Activated CD4-positive, alpha-beta memory T cell treated with anti-CD3 and anti-CD28 coated beads, Interleukin-2, amount 10 ng/mL, durations not matched to agents 7 days and 5 days (primary cell): ENCODE measurements at places on chromosomes 2 and 18. TPM values are rescaled to one million over a fixed set of nuclear protein-coding genes. Genes with fewer than 3 reads are reported as not detected.

PLB1 gene
- 1.2 TPM for total RNA-seq

TTN gene
- total RNA-seq = 2.1 TPM

PROKR1 gene
- not detected for total RNA-seq

KANSL1L gene
- total RNA-seq = 4.6 TPM

PCGF1 gene
- 23.0 TPM for total RNA-seq

DSG3 gene
- not detected for total RNA-seq

MARCO gene
- not detected for total RNA-seq

CCDC102B gene
- 1.2 TPM for total RNA-seq

PTH2R gene
- not detected for total RNA-seq

KCNJ3 gene
- total RNA-seq = not detected

PLCD4 gene
- 0.10 TPM for total RNA-seq

CRACDL gene
- total RNA-seq = 0.20 TPM

CCDC148 gene
- total RNA-seq = not detected

IL36RN gene
- not detected for total RNA-seq

HS1BP3 gene
- 17.2 TPM for total RNA-seq

SIGLEC15 gene
- not detected for total RNA-seq

GAD1 gene
- 1.5 TPM for total RNA-seq

VSNL1 gene
- not detected for total RNA-seq

SERPINB11 gene
- total RNA-seq = not detected

ZBTB14 gene
- 27.3 TPM for total RNA-seq

GCG gene
- total RNA-seq = not detected

GPR17 gene
- not detected for total RNA-seq

CFC1 gene
- total RNA-seq = not detected

WNT10A gene
- total RNA-seq = 1.4 TPM

GALNT14 gene
- total RNA-seq = not detected

CNTNAP5 gene
- total RNA-seq = not detected

IL36A gene
- total RNA-seq = not detected

SLC38A11 gene
- not detected for total RNA-seq

AOX1 gene
- total RNA-seq = 0.05 TPM

TNS1 gene
- 3.4 TPM for total RNA-seq

FAM161A gene
- 2.5 TPM for total RNA-seq

UGT1A4 gene
- not detected for total RNA-seq

CELF4 gene
- total RNA-seq = not detected

EPHA4 gene
- 11.7 TPM for total RNA-seq

SP9 gene
- total RNA-seq = not detected

STPG4 gene
- 0.13 TPM for total RNA-seq

CD28 gene
- 194 TPM for total RNA-seq

CRIM1 gene
- 6.6 TPM for total RNA-seq

SLC30A3 gene
- 0.45 TPM for total RNA-seq

C2orf68 gene
- total RNA-seq = 50.9 TPM

LOXHD1 gene
- total RNA-seq = not detected

FANCL gene
- 15.5 TPM for total RNA-seq

FHOD3 gene
- not detected for total RNA-seq

ARPC2 gene
- 778 TPM for total RNA-seq

CAPN14 gene
- 0.35 TPM for total RNA-seq

RGPD4 gene
- total RNA-seq = 0.10 TPM

IL18R1 gene
- 24.0 TPM for total RNA-seq

CTDP1 gene
- total RNA-seq = 34.8 TPM

RBM44 gene
- 0.75 TPM for total RNA-seq
